ENCODE measurements at places on chromosomes 2 and 18.
A peak's percentile ranks its signal among the peaks of the same experiment; 100 is the strongest.

DNA sequence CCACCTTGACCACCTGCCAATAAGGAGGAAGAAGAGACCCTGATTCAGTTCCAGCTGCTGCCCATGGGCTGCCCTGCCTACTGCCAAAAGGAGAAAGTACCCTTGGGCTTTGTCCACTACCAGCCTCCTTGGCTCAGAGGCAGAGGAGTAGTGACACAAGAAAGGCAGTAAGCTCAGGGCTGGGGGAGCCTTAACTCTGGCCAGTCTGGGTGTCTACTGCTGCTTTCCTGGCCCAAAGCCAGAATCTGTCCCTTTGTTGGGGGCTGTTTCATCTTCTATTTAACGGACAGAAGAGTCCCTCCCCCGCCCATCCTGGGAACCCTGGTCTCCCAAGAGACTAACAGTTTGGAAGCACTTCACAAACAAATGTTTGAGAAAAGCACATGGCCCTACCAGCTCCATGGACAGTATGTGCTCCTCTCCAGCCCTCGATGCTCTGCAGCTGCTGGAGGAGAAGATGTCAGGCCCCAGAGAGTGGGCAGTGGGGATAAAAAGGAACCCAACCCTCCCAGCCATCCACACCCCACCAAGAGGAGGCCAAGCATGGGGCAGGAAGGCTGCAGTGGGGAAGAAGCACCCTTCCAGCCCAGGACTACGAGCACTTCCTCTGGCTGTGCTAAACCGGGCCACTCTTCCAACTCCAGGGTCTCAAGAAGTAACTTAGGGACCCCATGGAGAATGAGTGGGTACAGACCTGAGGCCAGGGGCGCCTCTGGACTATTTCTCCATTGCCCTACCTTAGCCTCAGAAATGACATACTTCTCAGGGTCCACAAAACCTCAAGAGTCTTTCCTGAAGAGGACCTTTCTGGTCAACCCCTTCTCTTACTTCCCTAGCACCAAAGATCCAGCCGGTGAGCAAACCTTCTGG, 1.2 kb downstream of the ATG9A start:
- no peak for DNase-seq

- no peak for DNase-seq
These were observed 1.0 kb downstream of the PLEK start for GRCh38 chr2:68366083-68366560.

GRCh38 chr2:16777123-16777870, 111.7 kb upstream of the CYRIA start:
- no peak for DNase-seq

- DNase-seq = no peak
These were observed 189.3 kb downstream of the RNF152 start for GRCh38 chr18:61703508-61703907.

DNA sequence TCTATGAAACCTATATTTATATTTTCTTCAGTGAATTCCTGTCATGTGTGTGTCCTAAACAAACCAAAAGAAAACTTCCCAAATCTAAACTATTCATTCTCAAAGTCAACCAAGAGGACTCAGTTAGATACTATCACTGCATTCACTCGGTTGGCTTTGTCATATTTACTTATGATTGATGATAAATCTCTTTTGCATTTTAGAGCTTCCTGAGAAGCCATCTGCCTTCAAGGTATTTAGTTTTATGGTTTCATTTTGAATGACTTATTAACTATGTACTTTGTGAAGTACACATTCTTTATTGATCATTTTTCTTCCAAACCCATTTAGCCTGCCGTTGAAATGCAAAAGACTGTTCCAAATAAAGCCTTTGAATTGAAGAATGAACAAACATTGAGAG, 36.2 kb downstream of the ANKRD30B start:
- DNase-seq = no peak

GRCh38 chr2:189937691-189938090, 124.8 kb downstream of the MSTN start:
- no peak for DNase-seq

- no peak for DNase-seq
These were observed 579 bp downstream of the STAT4 start for GRCh38 chr2:191150230-191150599.

GRCh38 chr2:216742411-216742810, 47.1 kb upstream of the IGFBP5 start:
- no peak for DNase-seq

- DNase-seq = peak; percentile 65
These were observed 21.7 kb downstream of the DDX18 start for GRCh38 chr2:117835990-117836760.

GRCh38 chr2:122157158-122157557, 401.7 kb downstream of the TSN start:
- no peak for DNase-seq

- DNase-seq = no peak
These were observed 74.1 kb downstream of the OSBPL6 start for GRCh38 chr2:178268435-178268834.

DNA sequence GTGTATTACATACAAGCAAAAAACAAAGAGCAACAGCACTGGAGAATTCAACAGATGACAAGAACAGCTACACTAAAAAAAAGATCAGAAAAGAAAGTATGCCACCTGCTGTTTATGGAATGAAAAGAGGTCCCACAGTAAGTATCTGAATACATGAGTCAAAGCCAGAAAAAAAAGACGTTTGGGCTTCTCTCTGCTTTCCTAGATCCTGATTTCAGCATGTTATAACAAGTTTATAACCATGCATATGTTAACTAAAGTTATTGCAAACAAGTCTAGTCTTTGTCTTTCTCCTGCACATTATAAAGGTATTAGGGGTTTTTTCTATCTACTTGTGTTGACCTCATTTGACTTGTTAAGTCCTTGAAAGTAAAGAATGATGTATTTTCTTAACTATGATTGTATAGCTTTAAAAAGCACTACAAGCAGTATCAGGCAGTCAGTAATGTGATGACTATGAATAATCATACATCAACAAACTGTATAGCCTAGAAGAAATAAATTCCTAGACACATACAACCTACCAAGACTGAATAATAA, 108.5 kb upstream of the COL5A2 start:
- no peak for DNase-seq

GRCh38 chr2:162053066-162053807, 20.8 kb downstream of the DPP4 start:
- DNase-seq = no peak

DNA sequence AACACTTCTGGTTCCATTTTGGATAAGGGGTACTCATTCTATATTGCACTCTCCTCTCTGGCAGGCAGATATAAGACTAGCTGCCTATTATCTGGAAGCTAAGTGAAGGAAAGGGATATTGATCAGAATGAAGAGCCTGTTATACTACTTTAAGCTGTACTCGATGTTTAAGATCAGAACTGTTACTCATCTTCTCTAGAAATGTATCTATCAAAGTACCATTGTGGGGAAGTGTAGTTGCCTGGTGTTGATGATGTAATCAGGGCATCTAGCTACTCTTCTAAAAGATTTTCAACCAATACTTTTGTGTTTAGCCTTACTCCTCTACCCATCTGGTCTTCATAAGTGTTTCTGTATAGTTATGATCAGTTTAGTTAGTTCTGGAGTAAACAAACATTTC, 5.8 kb downstream of the CAMKMT start:
- DNase-seq = no peak

DNA sequence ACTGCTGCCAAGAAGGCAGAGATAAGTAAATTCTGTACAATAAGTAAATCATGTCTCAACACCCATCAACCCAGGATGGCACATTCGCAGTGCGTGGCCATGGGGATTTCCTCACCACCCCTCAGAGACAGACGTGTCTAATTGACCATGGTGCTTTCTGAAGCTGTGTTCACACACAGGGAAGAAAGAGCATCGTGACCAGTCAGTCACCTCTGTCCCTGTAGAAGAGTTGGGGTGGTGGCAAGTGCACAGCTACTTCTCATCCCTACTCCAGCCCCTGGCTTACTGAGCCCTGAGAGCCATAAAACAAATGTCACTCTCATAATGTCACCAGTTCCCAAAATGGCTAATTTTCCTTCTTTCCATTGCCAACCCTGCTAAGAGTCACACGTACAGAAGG, 31.3 kb upstream of the MLPH start:
- no peak for DNase-seq

- DNase-seq = no peak
These were observed 593.2 kb upstream of the ZNF804A start for GRCh38 chr2:184004948-184005672.

GRCh38 chr18:11669271-11669947, 19.7 kb upstream of the GNAL start:
- DNase-seq = no peak

DNA sequence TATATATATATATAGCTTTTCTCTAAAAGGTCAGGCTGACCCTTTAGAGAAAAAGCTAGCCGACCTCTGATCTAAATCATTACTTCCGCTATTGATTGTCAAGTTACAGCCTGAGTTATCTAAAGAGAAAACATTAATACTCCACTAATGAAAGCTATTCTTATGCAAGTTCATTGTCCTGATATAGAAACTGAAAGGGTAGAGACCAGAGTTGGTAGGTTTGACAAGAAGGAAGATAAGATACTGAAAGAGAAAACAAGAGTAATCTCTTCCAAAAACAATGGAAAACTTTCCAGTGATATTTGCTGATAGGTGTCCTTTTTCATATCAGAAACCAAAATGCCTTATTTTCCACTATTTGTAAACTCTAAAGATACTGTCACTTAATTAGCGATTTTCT, 62.8 kb upstream of the SLC39A10 start:
- no peak for DNase-seq

GRCh38 chr2:12803607-12804006, 86.9 kb downstream of the TRIB2 start:
- no peak for DNase-seq

DNA sequence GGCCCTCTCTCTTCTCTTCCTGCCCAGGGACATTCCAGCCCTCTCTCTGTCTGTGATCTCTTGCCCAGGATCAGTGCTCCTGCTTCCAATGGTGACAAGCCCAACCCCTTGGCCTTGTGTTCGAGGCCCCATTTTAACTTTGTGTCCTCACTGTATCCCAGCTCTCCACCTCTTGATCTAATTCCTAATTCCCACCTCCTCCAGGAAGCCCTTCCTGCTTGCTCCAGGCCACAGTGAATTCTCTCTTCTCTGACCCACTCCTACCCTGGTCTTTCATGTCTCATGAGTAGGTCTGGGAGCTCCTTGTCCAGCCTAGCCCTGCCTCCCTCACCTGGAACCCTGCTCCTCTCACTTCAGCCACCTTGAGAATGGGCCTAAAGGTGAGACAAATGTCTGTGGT, 249.1 kb downstream of the CELF4 start:
- DNase-seq = no peak

- no peak for DNase-seq
These were observed 101.9 kb upstream of the RAB12 start for GRCh38 chr18:8507361-8507760.

DNA sequence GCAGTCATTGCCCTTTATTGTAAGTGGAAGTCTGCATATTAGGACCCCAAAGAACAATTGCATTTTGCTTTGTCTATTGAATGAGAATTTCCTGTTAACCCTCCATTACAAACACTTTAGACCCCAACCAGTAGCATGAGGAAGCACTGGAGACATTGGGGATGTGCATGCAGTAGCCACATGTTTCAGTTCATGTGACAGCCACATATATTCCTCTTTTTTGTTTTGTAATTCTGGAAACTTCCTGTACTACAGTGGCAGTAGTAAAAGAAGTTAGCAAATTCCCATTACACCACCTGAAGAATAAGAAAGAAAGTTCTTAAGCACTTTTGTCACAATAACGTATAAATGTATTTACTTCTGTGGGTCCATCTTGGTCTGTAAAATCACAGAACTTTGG, 281.1 kb upstream of the SLC14A2 start:
- DNase-seq = no peak

DNA sequence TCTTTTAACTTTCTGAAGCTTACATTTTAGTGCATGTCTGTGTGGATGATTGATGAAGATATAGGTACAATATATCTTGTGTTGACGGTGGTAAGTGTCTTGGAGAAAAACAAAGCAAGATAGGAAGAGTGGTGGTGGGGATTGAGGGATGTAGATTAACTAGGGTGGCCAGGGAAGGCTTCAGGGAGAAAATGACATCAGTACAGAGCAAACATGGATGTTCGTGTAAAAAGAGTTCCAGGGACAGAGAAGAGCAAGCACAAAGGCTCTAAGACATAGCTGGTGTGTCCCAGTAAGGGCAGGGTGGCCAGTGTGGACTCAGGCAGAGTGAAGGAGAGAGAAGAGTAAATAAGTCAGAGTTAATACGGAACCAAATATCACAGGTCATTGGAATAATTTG, 2.7 kb upstream of the CERS6 start:
- no peak for DNase-seq

- DNase-seq = no peak
These were observed 83.8 kb downstream of the PARD3B start for GRCh38 chr2:204628926-204629712.

- DNase-seq = no peak
These were observed 57.4 kb downstream of the STK39 start for GRCh38 chr2:168189835-168190569.

DNA sequence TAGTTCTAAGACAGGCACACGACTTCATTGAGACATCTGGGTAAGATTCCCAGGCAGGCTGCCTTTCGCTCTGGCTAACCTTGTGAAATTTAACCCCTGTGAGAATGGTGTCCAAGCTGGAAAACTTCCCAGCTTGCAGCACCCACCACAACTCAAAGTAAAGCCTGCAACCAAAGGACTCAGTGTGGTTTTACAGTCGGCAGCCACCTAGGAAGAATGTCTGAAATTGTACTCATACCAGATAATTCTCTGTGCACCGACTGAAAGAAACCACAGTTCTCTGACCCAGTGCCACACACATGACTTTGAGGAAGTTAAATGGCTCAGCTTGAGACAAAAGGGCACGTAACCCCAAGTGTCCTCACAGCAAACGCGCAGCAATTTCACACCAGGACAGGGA, 125.7 kb downstream of the RBMS1 start:
- DNase-seq = no peak

DNA sequence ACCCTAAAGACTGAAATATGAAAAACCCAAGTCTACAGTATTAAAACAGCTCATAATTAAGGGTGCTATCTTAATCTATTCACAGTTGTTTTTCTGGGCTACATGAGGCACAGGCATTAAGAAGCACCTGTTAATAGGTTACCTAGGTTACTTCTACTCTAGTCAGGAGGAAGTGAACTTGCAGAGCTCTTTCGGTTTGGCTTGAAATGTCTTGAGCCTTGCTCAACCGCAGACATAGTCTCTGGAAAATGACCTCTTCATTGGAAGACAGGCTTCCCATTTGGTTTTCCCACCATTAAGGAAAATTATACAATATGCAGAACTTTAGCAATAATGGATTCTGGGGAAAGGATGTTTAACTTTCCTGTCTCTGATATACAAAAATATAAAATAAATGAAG, 142.3 kb upstream of the KCNJ3 start:
- no peak for DNase-seq

All from hippocampal formation (tissue), 2 donors.